ENCODE measurements at places on chromosomes 16 and 17.

DNA sequence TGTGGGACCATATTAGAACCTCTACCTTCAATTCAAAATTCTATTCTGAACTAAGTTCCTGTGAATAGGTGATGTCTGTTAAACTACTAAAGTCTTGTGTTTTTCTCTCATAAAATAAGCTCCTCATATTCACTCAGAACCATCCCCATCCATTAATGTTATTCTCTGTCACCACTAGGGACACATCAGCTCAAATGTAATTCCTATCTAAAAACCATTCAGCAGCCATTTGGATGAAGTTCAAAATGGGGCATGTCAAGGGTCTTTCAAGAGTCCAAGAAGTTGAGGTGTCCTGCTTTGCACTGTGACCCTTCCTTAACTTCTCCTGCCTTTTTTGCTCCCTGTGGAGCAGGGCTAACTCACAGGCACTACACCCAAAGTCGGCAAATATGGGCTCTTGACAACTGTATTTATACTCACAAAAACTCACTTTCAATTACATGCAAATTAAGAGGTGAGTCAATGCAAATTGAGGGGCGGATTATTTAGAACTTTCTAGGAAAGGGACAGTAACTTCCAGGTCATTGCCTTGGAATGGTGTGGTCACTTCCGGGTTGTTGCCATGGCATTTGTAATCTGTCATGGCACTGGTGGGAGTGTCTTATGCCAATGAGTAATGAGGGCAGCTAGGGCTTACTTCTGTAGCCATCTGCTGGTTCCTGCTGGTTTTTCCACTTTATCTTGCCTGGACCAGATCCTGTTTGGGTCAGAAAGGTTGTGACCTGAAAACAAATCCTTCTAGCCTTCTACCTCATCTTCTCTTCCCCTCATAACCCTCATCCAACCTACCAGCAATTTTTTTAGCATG, 128.2 kb upstream of the COX10 start:
- no peak for DNase-seq

GRCh38 chr16:47986031-47986430, 169.8 kb downstream of the ABCC12 start:
- DNase-seq: no peak

DNA sequence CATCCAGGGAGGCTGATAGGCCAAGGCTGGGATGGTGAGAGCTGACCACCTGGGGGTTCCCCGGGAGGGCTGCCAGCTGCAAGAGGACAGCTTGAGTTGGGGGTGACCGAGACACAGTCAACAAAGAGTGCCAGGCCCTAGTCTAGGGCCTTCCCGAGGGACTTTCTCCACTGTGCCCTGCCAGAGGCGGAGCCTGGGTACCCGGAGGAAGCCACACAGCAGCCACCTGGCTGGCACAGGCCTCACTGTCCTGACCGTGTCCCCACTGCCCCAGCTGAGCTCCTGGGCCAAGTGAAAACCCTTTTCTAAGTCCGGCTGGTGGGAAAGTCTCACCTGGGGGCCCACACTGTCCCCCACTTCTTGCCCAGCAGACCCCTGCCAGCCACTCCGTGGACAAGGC, 71.9 kb upstream of the GSE1 start:
- no peak for DNase-seq

DNA sequence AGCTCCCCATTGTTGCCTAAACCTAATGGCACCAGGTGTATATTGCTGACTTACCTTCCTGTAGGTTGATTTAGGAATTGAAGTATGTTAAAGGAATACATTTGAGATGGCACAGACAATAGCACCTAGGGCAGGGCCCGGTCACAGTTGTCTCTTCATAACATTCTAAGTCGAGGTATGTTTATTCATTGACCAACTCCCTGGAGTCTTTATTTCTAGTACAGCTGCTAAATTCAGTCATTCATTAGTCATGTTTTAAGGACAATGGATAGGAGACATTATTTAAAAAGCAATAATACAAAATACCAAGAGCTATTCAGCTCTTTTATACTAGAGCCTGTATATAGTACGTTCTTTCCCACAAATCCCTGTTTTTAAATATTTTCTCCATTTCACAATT, 369.5 kb upstream of the HSBP1 start:
- DNase-seq: no peak

- DNase-seq: no peak
Measured at GRCh38 chr17:17774009-17774881, 62.5 kb downstream of the SREBF1 start.

- DNase-seq: peak; percentile 58
Measured at GRCh38 chr16:75108792-75109731, 7.5 kb downstream of the LDHD start.

DNA sequence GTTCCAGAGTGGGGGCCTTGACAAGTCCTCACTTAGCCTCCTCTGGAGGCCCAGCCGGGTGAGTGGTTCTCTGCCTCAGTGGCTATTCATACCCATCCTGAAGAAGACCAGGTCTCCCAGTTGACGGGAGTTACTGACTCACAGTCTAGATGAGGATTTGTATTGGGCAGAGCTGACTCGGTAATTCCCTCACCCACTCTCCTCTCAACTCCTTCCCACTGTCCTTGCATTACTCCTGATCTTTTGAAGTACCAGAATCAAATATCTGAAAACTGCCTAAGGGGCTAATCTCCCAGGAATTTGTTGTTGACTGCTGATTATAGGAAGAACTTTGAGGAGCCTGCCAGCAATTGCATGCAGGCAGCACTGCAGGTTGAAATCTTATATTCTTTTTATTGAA, 14.2 kb downstream of the SAP30BP start:
- DNase-seq: no peak

GRCh38 chr16:2744711-2745110, 7.7 kb upstream of the SRRM2 start:
- DNase-seq: no peak

- DNase-seq: no peak
Measured at GRCh38 chr16:12314653-12315185, 338.2 kb downstream of the SNX29 start.

Measured in CD4-positive, alpha-beta T cell treated with Interferon gamma for 1 hour (primary cell).